CD4-positive, alpha-beta T cell treated with Interleukin-12 subunit alpha and Interleukin-12 subunit beta, for 1 hour (primary cell): ENCODE measurements at places on chromosomes 2 and 18.

GRCh38 chr18:12460874-12461273 is 53.1 kb downstream of the PRELID3A start:
- no peak for DNase-seq

- no peak for DNase-seq
These were observed 3.5 kb downstream of the CTDP1 start for GRCh38 chr18:79682894-79683625.

GRCh38 chr2:28096421-28096820 is 205.9 kb downstream of the BABAM2 start:
- DNase-seq, result no peak

DNA sequence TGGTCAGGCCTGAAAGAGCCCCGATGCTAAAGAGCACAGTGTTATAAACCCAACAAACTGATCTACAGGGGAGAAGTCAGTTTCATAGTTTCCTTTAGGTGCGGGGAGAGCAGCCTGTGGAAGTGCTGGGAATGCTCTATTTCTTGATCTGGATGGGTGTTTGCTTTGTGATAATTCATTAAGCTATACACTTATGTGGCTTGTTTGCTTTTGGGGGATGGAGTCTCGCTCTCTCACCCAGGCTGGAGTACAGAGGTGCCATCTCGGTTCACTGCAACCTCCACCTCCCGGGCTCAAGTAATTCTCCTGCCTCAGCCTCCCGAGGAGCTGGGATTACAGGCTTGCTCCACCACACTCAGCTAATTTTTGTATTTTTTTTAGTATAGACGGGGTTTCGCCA is 30.1 kb upstream of the CEP68 start:
- DNase-seq, result no peak

DNA sequence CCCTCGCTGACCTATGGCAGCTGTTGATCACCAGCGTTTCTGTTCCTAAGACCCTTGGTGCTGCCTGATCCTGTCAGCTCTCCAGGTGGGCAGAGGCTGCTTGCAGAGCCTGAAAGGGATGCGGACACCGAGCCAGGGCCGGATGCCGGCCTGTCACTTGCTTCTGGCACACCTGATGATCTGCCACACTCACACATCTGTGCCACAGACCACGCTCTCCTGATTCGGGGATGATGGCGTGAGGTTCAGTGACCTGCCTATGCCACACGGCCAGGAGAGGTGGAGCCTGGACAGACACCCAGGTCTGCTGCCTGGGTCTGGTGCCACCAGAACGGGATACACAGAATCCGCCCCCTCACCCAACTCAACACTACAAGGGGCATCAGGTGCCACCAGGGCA is 129.4 kb upstream of the GLI2 start:
- no peak for DNase-seq

DNA sequence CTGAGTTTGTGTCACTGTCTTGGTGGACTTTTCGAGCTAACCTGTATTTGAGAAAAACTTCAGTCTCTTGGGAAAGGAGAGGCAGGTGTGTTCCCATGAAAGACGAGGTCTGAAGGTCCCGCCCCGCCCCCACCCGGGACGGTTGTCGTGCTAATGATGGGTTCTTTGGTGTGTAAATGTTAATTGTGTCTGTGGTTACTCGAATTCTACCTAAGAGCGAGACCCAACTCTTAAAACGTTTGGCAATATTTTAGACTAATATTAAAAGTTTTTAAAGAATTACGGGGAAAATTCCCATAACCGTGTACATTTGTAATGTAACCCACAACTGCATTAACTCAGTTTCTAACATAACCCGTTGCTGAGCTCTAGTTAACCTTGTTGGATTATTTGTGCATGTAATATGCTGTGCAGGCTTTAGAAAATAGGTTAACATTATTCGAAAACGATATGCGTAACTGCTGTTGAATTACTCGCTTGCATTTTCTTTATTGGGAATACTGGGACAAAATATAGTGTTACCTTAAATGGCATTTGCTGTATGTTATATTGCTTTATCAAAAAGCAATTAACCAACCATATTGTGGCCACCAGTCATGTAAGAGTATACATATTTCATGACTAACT is 833 bp downstream of the EPB41L5 start:
- peak; percentile 5 for DNase-seq

GRCh38 chr2:195479407-195479806 is 177.6 kb upstream of the SLC39A10 start:
- DNase-seq, result no peak

GRCh38 chr2:65499216-65499615 is 66.8 kb upstream of the SPRED2 start:
- DNase-seq, result no peak

DNA sequence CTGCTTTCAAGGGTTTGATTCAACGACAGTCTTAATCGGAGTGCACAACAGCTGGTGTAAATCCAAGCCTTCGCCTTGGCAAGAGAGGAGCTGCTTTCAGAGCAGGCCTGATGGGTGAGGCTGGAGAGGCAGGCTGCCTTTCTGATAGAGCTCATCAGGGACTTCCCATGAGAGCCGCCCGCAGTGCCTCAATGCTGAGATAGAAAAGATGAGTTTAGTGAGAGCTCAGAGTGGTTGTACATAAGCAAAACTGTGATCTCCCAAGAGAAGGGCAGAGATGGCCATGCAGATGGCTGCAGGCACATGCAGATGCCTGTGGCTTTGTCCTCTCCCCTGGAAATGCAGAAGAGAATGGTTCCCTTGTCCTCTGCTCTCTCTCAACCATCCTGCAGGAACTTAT is 122.1 kb downstream of the ARL4C start:
- no peak for DNase-seq

GRCh38 chr2:35365859-35366258 is 989.7 kb upstream of the CRIM1 start:
- no peak for DNase-seq

DNA sequence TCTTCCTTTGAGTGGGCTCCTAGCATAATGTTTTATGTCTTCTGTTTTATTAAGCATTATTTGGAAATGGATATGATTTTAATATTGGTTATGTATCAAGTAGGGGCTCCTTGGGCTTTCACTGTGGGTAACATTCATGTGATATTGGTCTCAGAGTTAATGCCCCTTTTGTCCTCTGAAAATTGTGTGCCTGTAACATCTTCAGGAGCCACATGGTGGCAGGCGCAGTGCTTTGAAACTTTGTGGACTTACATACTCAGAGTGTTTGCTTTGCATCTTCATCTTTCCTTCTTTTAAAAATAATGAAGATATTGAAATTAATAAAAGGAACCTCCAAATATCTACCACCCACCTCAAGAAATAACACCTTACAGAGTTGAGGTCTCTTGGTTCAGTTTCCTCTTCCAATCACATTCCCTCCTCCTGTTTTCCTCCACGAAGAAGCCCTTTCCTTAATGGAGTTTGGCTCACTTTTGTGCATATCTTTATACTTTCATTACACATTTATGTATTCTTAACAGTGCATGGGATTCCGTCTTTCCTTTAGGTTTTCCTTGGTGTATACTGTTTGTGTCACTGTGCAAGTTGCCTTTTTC is 73.5 kb downstream of the LIMS1 start:
- peak; percentile 69 for DNase-seq

GRCh38 chr2:109457366-109457765 is 156.4 kb downstream of the SEPTIN10 start:
- no peak for DNase-seq

DNA sequence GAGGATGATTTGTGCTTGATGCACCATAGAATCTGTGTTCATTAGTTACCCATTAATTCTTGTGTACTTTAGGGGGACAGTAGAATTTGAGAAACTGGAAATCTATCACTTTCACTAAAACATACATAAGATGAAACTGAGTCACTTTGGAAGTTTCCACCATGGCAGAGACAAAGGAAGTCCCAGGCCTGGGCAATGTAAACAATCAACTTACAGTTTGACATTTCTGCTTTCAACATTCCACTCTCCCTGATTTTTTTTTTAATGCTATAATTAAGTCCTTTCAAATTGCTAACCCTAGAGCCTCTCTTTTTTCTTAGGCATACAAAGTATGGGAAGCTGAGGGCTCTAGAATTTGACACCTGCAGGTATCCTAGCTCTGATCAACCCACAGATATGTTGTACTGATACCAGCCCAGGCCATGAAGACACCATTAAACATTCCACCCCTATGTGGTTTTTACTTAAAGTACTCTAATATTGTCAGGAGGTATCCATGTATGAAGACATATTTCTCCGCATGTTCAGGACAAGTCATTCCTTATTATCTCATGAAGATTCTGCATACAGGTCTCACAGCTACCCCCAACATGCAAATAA is 88.5 kb upstream of the GLS start:
- no peak for DNase-seq

DNA sequence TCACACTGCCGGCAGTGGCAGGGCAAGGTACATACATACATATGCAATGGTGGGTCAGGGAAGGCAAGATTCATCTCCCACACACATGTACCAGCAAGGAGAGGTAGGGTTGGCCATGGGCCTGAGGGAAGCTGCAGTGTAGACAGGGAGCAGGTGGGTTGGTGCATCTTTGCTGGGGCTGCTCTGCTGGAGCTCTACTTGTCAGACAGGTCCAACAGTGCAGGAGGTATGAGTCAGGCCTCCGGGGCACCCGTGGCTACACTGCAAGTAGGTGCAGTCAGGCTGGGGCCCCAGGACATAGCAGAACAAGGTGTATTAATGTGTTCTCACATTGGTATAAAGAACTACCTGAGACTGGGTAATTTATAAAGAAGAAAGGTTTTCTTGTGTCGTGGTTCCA is 281.1 kb upstream of the COL3A1 start:
- DNase-seq, result no peak

GRCh38 chr18:2906704-2907549 is 60.1 kb downstream of the EMILIN2 start:
- peak; percentile 55 for DNase-seq

- no peak for DNase-seq
These were observed 43.4 kb upstream of the DNAJC10 start for GRCh38 chr2:182672466-182673165.

- DNase-seq, result no peak
These were observed 59.0 kb downstream of the RASGRP3 start for GRCh38 chr2:33535421-33535820.

- no peak for DNase-seq
These were observed 124.9 kb upstream of the ZNF236 start for GRCh38 chr18:76697441-76697901.

- no peak for DNase-seq
These were observed 13.9 kb upstream of the DSC1 start for GRCh38 chr18:31176531-31176930.

DNA sequence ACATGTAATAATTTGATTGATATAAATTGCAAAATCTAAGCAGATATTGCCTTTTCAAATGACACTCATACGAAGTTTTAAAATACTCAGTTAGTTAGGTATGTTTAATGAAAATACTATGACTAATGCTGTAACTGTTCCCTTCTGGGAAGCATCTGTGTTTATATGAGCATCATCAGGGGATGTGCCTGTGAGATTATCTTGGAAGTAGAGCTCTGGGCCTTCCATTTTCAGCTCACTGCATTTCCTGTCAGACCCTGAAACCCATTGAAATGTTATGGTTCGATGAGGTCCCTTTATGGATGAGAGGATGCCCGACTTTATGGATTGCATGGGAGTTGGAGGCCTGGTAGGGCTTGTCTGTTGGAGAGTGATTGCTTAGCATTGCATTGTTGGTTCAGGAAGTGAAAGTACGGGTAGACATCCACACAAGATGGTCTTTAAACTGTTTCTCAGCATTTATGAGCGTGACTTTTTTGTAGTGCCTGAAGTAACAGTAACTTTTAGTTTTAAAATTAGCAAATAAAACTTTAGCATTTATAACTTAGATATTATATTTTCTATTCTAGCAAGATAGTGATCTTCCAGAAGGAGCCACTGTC is 28.7 kb downstream of the ELP2 start:
- no peak for DNase-seq

GRCh38 chr18:79945118-79946042 is 6.1 kb downstream of the SLC66A2 start:
- no peak for DNase-seq

GRCh38 chr2:132415915-132416722 is 486 bp upstream of the GPR39 start:
- no peak for DNase-seq

- no peak for DNase-seq
These were observed 29.2 kb upstream of the ALLC start for GRCh38 chr2:3628800-3629199.

DNA sequence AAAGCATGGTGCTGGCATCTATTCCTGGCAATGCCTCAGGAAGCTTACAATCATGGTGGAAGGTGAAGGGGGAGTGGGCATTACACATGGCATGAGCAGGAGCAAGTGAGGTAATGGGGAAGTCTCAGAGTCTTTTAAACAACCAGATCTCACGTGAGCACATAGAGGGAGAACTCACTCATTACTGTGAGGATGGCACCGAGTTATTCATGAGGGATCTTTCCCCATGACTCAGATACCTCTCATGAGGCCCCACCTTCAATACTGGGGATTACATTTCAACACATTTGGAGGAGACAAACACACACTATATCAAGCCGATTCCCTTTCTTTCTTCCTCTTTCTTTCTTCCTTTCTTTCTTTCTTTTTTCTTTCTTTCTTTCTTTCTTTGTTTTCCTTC is 47.9 kb upstream of the FANCL start:
- no peak for DNase-seq

GRCh38 chr2:16522031-16522831 is 143.4 kb downstream of the CYRIA start:
- no peak for DNase-seq

GRCh38 chr2:128474036-128474955 is 155.6 kb upstream of the HS6ST1 start:
- no peak for DNase-seq

DNA sequence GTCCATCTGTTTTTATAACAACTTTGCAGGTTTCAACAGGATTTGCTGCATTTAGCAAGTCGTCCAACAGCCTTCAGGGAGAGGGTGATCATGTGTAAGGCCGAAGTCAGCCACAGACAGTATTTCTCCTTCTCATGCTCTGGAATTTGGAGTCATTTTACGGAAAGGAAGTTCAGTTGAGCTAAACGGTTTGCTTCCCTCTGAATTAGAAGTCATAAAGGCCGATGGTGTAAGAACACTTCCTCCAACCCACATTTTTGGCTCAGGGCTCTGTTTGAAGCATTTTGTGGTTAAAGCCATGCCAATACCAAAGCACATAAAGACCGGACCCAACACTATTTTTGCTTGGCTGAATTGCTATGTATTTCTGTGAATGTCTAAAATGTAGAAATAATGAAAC is 129.5 kb downstream of the TMEM182 start:
- no peak for DNase-seq

DNA sequence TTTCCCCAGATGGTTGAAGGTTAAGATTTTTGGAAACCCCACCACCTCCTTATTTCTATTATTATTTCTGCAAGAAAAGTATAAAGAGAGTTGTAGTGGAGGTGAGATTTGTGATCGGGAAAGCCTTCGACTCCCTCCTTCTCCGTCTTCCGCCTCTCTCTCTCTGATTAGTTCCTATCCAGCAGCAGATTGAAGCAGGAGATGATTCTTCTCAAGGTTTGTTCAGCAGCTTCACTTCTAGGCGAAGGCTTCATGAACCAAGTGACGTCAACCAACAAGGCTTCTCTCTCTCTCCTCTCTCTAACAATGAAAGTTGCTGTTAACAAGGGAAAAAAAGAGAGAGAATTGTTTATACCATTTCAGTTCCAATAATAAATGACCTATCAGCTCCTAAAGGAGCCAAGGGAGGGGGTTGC is at the start of gene BAZ2B:
TSS of gene BAZ2B (minus strand) at position 263 of the 416 bp plus-strand sequence. CDS start 137,829 bp downstream, outside the sequence.
- peak; percentile 2 for DNase-seq
